Stimulated activated CD8-positive, alpha-beta memory T cell treated with anti-CD3 and anti-CD28 coated beads, Interleukin-4, amount 100 ng/mL, for 4 hours (primary cell): ENCODE measurements at places on chromosomes 5 and 9.

DNA sequence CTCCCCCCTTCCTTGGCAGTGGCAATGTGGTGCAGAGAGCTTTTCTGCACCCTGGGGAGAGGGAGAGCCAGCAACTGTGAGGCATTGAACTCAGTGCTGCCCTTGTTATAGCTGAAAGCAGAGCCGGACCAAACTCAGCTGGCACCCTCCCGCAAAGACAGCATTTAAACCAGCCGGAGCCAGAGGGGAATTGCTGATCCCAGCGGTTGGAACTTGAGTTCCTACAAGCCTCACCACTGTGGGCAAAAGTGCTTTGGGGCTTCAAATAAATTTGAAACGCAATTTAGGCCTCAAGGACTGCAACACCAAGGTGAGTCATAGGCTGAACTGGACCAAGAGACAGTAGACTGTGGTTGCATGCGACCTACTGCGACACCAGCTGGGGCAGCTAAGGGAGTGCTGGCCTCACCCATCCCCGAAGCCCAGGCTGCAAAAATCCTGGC, 207.6 kb upstream of the CDKN2B start:
- no peak for DNase-seq

- no peak for DNase-seq
Observed at GRCh38 chr9:112145886-112146285, 29.2 kb downstream of the SUSD1 start.

DNA sequence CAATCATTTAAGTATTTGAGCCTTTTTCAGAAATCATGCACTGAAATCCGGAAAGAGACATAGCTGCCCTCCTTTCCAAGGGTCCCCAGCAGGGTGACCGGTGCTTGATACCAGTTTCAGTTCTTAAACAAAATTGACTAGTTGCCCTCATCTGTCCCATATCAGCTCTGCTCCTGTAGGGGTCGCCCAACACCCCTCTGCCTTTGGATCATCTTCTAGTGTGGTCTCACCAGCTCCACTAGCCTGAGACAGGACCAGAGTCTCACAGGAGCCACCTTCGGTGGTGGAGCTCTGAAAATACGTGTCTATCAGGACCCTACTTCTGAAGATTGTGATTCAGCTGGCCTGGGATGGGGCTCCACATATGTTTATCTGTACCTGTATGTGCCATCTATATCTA, 428.2 kb downstream of the ENC1 start:
- no peak for DNase-seq

DNA sequence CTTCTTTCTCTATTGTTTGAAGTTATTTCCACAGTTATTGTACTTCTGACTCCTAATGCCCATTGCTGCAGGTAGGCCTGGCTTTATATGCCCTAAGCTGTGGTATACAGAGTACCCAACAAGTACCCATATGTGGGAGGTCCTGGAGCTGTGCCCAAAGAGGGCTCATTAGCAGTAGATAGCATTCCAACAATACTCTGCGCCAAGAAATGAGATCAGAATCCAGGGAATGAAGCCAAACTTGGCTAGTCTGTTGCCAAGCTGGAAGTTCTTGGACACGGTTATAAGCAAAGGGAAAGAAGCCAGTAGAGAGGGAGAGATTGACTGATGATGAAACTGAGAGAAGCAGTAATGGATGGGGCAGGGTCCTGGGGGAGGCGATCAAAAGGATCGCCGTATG, 29.7 kb upstream of the FAM169A start:
- DNase-seq, result no peak

GRCh38 chr5:147809830-147810666, 21.4 kb downstream of the SPINK1 start:
- DNase-seq, result no peak

- DNase-seq, result no peak
Observed at GRCh38 chr9:111678293-111678692, 16.9 kb downstream of the GNG10 start.

DNA sequence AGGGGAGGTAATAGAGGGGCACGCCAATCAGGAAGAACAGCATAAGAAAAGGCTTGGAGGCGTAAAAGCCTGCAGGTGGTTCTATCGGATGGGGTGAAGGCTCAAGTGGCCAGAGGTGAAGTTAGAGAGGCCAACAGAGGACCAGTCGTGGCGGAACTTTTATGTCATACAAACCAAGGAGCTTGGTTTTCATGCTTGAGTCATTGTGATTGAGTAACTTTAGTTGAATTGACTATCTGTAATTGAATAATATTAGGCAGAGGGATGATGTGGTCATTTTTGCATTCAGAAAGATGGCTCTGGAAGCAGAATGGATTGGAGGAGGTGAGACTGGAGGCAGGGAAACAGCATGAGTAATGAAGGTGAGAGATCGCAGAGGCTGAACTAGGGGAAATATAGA, 7.2 kb upstream of the SPINK4 start:
- DNase-seq, result no peak

GRCh38 chr9:110047232-110047954, 160.6 kb downstream of the C9orf152 start:
- no peak for DNase-seq
